ENCODE measurements at places on chromosomes 7 and 10.

- no peak for DNase-seq
Observed at GRCh38 chr7:51062222-51062987, 254.2 kb downstream of the COBL start.

DNA sequence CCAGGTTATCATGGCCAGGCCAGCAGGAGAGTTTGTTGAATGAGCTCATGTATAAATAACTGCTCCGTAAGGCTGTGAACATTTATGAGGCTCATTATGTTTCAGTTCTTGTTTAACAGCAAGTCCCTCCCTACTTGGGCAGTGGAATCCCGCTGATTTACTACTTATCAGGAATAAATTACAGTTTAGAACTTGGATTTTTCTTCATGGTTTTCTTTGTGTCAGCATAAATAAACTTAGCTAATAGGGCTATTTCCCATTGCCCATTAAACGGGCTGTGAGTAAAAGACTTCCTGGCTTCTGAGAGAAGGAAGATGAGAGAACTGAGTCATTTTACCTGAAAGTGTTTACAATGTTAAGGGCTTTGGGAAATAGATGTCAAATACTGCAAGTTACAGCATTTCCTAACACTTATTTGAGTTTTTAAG, 701.6 kb upstream of the ANKRD30A start:
- no peak for DNase-seq

DNA sequence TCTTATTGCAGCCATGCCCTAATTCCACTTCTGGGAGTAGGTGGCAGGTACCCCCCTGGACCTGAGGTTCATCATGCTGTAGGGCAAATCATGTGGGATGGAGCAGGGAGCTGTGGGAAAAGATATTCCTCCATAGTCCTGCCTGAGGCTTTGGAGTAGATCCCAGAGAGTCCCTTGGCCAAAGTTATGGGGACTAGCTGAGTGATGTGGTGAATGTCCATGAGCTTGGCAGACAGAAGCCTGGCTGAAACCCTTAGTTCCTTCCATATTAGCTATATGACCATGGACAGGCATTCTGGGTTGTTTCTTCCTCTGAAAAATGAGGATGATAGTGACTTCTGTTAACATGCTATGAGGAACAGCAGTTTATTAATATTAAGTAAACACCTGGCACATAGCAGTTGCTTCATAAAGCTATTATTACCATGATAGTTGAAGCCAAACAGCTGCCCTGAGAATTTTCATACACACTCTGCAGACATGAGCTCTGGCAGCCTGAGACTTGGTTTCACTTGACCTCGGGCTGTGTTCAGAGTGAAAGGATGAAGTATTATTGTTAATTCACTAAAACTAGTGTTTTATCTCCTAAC, 15.0 kb upstream of the IMPDH1 start:
- no peak for DNase-seq

- DNase-seq, result no peak
Observed at GRCh38 chr7:44912775-44913347, 27.5 kb upstream of the PURB start.

- DNase-seq, result no peak
Observed at GRCh38 chr10:30553626-30554439, 75.7 kb downstream of the LYZL2 start.

DNA sequence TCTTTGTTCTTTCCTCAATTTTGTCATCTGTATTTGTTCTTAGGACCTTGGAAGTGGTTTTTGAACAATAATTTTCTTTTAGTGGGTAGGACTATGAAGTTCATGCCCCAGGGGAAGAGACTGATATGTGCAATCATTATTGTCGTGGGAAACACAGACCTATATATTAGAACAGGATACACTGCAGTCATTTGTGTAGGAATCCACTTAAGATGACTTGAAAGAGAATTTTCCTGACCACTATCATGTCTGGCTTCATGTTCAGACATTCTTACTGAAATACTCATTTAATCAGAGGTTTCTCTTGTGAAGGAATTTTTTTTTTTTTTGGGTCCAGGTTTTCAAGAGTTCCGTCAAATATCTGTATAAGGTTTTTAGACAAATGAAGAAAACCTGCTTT, 163.6 kb downstream of the SUGCT start:
- DNase-seq, result no peak

DNA sequence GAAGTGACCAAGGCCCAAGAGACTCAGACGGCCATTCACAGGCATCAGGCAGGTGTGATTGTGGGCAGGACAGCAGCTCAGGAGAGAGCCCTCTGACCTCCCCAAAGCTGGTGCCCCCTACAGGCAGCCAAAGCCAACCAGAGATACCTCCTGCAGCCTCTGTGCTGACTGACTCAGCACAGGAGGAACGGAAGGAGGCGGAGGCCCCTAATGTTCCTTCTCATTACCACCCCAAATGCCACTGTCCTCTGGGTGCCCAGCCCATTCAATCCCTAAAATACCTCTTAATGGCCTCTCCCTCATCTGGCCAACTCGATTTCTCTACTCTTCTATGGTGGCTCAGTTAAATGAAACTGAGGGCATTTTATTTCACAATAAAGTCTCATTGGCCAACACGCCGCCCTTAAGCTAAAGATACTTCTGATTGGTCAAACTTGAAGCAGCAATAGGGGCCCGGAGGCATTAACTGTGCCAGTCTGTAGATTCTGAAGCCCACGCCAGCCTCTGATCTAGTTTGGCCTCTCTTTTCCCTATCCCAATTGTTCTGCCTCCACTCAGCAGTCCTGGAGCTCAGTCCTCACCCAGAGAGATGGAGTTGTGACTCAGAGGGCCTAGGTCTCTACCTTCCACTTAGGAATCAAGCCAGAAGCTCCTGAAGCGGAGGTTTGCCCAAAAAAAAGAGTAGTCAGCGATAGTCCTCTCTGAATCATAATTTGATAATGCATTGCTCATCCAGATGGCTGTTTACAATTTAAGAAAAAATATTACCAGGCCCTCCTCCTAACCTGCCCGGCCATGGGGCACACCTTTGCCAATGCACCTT, 1.2 kb downstream of the CYREN start:
- DNase-seq, result no peak

DNA sequence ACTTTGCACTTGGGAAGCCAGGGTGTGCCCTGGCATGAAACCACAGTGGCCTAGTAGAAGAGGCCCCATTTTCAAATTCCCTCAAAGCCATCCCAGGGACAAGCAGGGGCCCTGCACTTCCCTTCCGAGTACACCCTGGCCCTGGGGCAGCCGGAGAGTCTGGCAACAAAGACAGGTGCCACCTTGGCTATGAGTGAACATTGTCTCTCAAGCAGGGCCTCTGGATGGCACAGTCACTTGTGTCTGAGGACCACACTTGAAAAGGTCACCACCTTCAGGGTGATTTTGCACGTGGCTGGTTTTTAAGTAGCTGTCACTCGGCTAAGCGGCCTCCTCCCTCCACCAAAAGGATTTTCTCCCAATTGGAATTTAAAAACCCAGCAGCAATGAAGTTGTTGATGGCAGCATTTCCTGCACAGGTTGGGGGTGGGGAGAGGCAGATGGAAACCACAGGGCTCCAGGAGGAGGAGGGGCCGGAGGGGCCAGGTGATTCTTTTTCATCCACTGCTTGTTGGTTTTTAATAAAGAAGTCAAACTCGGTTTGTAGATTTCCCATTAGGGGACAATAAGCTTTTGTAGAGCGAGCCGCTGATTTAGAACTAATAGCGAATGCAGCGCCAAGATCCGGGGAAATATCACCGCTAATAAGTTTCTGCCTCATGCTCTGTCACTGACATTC, 33.9 kb downstream of the C10orf105 start:
- DNase-seq, result no peak

- DNase-seq, result no peak
Observed at GRCh38 chr10:32629910-32630309, 184.0 kb downstream of the CCDC7 start.

- no peak for DNase-seq
Observed at GRCh38 chr7:69782917-69783684, 184.8 kb downstream of the AUTS2 start.

DNA sequence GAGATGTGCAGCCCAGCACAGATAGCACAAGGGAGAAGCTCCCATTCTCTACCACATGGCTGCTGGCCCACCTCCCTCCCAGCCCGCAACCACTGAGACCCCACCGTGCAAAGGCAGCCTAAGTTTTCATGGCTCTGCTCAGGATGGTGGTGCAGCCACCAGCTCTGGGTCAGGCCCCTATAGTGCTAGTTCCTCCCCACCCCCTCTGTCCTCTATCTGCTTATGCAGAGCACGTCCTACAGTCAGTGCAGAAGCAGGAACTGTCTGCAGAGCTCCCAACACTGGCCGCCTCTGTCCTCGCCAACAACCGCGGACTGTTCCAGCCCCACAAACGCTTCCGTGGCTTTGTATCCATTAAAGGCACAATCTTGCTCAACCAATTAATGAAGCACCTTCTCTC, 278.9 kb downstream of the GRID1 start:
- no peak for DNase-seq

GRCh38 chr10:127411062-127411461, 138.0 kb upstream of the NPS start:
- DNase-seq, result no peak
